GM10248 (cell line): ENCODE measurements at places on chromosomes 11 and 22.

DNA sequence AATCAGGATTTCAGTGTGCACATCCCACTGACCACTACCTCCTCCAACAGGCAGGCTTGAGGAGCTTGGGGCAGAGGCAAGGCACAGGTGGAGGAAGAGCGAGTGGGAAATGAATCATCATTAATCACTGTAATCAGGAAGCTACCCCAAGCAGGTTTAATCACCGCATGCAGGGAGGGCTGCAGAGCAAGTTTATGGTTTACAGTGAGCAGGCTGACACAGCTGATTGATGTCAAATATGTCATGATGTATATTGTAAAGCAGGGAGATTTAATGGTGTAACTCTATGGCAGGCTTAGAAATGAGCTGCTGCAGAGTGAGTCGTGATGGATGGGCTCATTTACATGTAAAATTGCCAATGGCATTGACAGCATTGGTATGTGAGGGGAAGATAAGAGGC is 441.0 kb downstream of the NTM start:
- DNase-seq = no peak

GRCh38 chr11:34323601-34324000 is 34.2 kb downstream of the ABTB2 start:
- no peak for DNase-seq

DNA sequence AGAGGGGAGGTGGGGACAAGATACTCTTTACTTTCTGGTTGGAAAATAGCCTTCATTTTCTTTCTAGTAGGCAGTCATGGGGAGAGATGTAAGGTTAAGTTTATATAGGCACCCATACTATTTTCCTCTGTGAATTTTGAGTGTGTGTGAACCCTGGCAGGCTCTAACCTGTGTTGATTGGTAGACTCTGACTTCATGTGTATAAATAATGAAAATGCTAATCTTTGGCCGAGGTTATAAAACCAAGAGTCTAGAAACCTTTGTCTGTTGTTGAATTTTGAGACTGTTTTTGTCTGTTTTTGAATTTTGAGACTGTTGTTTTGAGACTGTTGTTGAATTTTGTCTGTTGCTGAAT is 14.0 kb downstream of the TRIM44 start:
- no peak for DNase-seq

GRCh38 chr11:118277312-118277711 is 13.2 kb upstream of the MPZL2 start:
- DNase-seq = peak; percentile 34

GRCh38 chr11:93729129-93729616 is 12.1 kb downstream of the TAF1D start:
- DNase-seq = no peak
